ENCODE measurements at places on chromosomes 7 and 10.

GRCh38 chr10:58240531-58240930, 27.2 kb downstream of the IPMK start:
- DNase-seq = no peak

- DNase-seq = no peak
Observed at GRCh38 chr10:76350583-76350982, 919.2 kb downstream of the LRMDA start.

DNA sequence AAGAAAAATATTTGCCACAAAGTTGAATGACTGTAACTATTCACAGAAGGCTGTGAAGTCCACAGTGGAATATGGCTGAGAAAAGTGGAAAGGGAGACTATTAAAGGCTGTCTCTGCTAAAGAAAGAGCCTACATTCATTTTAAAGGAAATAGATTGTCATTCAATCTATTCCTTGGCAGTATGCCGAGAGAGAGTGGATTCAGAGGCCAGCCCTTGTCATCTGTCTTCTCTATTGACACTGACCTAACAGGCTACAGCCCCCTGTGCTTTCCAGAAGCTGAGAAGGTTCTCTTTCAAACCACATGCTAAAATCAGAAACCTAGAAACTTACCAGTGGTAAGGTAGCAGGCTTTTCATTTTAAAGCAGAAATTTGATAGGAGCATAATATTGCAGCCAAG, 12.1 kb downstream of the ODAD2 start:
- DNase-seq = no peak

- no peak for DNase-seq
Observed at GRCh38 chr7:42181566-42181965, 55.4 kb downstream of the GLI3 start.
